ENCODE measurements at places on chromosomes 12 and 14.

DNA sequence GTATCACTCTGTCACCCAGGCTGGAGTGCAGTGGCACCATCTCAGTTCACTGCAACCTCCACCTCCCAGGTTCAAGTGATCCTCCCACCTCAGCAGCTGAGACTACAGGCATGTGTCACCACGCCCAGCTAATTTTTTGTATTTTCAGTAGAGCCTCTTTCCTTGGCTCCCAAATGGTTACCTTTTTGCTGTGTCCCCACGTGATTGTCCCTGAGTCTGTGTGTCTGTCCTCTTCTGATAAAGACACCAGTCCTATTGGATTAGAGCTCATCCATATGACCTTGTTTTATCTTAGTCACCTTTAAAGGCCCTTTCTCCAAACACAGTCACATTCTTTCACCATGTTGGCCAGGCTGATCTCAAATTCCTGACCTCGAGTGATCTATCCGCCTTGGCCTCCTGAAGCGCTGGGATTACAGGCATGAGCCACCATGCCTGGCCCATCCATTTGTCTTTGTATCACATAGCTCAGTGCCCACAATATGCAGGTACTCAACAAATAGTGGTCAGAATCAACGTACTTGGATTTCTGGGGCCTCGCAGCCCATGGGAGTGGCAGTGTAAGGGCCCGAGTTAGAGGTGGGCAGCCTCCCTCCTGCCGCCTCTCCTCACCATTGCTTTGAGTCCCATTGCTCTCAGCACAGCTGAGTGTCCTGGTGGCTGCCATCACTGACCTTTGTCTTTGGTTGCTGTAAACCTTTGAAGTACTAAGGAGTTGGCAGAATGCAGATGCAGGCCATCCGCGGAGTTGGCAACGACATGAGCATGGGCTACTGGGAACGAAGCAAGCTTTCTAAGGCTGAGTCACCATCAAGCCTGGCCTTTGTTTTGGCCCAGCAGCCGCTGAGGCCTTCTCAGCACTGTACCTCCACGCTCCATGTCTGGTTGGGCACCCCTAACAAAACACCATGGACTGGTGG is 9.3 kb downstream of the TPCN1 start:
- no peak for DNase-seq

DNA sequence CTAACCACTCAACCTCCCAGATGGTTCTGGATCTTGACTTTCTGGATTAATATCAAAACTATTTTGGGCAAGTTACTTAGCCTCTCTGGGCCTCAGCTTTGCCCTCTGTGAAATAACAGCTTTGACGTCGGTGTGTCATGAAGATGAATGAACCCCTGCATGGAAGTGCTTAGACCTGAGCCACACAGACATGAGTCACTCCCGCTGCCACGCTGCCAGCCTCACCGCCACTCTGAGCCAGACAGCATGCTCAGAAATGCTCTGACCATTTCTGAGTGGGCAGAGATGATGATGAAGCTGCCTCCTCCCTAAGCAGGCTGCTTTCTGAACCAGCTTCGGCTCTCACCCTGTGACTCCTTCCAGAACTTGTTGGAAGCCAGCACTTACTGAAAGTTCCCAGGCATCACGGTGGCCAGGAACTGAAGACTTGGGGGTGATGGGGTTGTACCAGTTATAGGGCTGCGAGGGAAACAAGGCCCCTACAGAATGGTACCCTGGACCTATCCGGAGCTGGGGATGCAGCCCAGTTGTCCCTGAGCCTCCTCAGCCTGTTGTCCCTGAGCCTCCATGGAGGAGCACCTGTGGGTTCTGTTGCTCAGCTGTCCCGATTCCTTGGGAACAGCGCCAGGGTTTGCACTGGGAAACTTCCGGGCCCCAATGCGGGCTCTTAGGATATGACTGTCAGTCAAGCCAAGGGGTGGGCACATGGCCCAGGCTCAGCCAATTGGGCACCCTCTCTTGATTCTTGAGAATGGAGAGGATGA is 2.0 kb upstream of the CCDC197 start:
- DNase-seq, result peak; percentile 56

- DNase-seq, result no peak
These were observed 808.1 kb upstream of the USP15 start for GRCh38 chr12:61452076-61452475.

- no peak for DNase-seq
These were observed 56.6 kb downstream of the SUDS3 start for GRCh38 chr12:118432812-118433545.

- DNase-seq, result peak; percentile 13
These were observed 58.5 kb upstream of the TMPO start for GRCh38 chr12:98456576-98457573.

DNA sequence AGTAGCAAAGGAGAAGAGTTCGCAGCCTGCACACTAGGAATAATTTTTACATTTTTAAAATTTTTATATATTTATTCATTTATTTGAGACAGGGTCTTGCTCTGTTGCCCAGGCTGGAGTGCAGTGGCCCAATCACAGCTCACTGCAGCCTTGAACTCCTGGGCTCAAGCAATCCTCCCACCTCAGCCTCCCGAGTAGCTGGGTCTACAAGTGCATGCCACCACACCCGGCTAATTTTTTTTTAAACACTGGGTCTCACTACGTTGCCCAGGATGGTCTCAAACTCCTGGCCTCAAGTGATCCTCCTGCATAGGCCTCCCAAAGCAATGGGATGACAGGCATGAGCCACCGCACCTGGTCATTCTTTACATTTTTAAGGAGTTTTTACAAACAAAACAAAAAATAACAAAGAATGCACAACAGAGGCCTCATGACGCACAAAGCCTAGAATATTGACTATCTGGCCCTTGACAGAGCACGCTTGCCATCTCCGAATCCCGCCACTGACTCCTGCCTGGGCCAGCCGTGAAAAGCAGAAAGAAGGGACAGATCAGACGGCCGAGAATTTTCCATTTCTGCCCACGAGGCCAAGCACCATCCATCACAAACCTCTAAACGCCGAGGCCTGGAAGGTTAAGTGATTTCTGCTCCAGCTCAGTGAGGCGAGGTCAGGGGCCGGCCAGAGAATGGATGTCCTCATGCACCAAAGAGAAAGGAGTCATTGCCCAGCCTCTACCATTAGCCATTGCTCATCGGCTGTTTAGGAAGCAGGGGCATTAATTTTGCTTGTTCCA is 120.0 kb downstream of the SCARB1 start:
- DNase-seq, result no peak

- no peak for DNase-seq
These were observed 14.1 kb downstream of the RAB35 start for GRCh38 chr12:120102189-120103043.

- DNase-seq, result no peak
These were observed 6.4 kb upstream of the GAS2L3 start for GRCh38 chr12:100566887-100567637.

- no peak for DNase-seq
These were observed 596.7 kb upstream of the TMEM132C start for GRCh38 chr12:127670294-127670693.

- no peak for DNase-seq
These were observed 308.2 kb downstream of the ATP23 start for GRCh38 chr12:58249610-58250009.

GRCh38 chr14:104900639-104901512 is 23.8 kb upstream of the PLD4 start:
- no peak for DNase-seq

DNA sequence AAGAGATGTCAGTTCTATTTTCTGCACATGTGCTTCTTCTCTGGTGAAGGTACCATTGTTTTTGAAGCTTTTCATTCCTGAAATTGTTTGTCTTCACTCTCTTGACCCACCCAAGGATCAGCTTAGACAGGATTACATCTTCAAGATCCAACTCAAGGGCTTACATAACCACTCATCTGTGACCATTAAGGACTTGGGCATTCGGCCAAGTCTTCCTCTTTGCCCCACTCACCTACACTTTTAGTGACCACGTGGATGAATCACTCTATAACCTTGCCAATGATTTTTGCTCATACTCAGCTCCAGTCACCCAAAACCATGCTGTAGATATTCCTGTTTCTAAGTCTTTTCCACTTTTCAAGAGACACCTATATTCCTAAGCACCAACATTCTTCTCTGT is 36.5 kb upstream of the SSTR1 start:
- no peak for DNase-seq

GRCh38 chr12:21849878-21850277 is 75.4 kb upstream of the KCNJ8 start:
- no peak for DNase-seq

DNA sequence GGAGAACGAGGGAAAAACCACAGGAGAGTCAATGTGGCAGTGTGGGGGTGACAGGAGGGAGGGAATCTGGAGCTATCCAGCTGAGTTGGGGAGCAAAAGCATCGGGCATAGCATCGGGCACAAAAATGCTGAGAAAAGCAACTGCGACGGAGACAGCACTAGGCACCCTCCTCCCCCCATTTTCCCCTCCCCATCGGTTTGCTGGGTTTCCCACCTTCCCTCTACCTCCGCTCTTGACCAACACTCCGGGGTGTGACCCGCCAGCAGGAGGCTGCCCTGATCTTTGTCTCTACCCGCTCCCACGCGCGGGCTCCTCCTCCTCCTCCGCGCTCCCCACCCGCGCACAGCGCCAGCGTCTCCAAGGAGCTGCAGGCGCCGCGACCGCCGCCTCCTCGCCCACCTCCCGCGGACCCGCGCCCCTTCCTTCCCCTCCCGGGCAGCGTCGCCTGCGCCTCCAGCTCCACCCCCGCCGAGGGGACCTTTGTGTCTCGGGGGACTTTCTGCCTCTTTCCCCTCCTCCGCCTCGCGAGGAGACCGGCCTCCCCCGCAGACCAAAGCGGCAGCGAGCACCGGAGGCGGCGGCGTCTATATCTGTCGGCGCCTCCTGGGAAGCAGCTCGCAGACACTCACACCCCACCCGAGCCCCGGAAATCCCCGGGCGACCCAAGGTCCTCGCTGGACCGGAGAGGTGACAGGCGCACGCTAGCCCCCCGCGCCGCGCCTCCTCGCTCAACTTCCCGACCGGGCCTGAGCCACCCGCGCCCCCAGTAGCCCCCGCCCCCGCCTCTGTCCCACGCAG is 920 bp downstream of the CDK17 start:
- peak; percentile 77 for DNase-seq

GRCh38 chr14:55556929-55557623 is 22.9 kb upstream of the KTN1 start:
- no peak for DNase-seq

DNA sequence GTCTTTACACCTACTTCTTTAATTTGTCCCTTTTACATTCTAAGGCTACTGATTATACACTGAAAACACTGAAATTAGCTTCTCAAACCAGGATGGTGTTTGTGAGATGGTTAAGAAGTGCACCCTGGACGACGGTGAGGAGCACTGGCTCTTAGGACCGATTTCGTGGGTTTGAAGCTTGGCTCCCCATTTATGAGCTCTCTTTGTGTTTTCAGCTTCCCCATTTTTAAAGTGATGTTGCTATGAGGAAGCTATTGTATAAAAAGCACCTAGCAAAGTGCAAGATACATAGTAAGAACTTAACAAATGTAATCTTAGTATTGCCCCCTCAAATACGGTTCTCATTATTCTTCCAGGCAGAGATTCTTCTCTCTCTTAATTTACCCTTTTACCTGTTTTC is 4.7 kb downstream of the NFYB start:
- DNase-seq, result no peak
